ENCODE measurements at places on chromosomes 11 and 22.

DNA sequence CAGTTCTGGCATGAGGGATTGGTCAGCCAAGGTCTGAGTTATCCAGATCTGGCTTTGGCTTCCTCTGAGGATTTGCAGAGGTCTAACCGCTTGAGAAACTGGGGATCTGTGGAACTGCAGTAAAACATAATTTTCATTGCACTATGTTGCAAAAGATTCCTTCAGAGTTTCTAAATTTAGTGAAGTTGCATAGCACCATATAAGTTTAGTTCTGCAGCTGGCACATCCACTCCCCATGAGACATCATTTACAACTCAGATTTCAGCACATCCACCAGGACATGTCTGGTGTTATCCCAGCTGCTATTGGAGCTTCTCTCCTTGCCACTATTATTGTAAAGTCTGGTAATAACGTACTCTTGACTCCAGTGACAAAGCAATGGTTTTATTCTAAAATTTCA is 181.5 kb downstream of the CWF19L2 start:
- no peak for DNase-seq

DNA sequence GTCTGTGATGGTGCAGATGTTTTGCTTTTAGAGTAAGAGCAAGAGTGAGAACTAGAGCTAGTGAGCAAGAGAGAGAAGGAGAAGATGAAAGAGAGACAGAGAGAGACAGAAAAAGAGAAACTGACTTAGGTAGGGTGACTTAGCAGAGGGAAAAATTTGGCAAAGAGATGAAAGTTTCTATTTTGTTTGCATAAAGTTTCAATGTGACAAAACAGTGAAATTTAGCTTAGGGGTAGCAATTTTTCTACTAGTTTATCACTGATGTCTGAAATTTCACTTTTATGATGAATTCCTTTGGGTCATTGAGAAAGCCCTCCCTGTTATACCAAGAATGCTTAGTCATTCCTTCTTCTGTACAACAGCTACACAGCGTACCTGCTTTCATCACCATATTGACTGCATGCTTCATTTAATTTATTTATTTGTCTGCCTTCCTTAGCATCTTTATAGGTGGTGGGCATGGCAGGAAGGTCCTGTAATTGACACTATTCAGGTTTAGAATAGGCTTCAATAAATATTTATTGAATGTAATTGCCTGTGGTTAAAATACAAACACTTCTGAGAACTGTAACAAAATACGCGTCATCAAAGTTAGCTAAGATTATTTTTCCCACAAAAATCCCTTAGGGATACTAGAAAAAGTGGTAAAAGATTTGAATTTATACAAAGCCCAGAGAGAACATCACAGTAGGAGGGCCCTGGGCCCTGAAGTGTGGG is 19.9 kb upstream of the CTSC start:
- DNase-seq = no peak

GRCh38 chr11:60371386-60371785 is 6.9 kb upstream of the MS4A7 start:
- DNase-seq = no peak

DNA sequence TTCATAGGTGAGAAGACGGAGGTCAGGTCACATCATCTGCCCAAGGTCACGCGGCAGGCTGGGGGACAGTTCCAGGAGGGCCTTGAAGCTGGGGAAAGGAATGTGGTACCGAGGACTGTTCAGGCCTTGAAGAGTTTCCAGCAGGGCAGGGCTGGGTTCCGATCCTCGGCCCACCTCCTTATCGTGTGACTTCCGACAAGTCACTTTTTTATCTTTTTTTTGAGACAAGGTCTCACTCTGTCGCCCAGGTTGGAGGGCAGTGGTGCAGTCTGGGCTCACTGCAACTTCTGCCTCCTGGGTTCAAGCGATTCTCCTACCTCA is 623 bp downstream of the NDUFS8 start:
- no peak for DNase-seq

GRCh38 chr11:16793511-16793910 is 55.1 kb downstream of the C11orf58 start:
- DNase-seq = no peak

DNA sequence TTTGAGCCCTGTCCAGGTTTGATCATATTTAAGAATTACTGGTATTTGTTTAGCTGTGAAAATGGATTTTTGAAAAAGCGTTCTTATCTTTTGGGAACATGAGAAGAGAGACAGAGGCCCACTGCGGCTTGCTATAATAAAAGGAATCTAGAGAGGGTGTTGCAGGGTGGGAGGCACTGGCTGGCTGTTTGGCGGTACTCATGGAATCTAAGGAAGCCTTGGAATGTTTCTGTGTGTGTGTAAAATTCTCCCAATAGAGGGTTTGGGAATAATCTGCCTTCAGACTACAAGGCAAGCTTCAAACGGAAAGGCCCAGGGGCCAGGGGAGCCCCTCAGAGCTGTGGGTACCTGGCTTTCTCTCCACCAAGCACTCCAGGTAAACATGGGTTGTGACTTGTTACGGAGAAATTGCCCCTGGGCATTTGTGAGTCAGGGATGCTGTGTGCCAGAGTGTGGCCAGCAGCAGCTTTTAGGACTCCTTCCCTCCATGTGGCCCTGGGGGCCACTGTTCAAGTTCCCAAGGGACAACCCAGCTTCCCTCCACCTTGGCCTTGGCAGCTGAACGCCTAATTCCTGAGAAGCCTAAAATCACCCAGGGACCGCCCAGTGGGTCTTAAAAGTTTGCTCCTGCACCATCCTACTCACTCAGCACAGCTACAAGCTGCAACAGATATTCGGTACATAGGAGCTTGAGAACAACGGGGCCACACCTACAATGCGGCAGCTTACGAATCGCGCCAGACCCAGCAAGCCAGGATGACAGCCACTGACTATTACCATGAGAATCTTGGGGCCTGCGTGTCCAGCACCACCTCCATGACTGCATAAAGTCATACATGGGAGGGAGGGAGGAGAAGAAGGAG is 14.1 kb upstream of the SYT8 start:
- DNase-seq = no peak

DNA sequence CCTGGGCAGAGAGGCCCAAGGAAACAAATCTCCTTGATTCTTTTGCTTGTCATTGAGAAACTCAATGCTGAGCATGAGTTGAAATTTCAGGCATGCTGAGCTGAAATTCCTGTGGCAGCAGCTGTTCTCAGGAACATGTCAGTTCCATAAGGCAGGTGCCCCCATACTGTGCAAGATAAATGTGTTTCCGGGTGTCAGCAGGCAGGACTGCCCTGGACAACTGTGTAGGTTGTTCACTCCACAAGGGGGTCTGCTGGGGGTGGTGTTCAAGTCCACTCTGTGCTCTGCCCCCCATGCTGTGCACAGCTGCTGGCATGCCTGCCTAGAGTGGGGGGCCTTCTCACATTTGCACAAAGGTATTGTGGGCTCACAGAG is 133.7 kb downstream of the CTTN start:
- no peak for DNase-seq

- DNase-seq = no peak
Measured at GRCh38 chr11:11047851-11048610, 190.2 kb upstream of the ZBED5 start.

GRCh38 chr11:289712-290620 is 1.0 kb downstream of the PGGHG start:
- DNase-seq = no peak

DNA sequence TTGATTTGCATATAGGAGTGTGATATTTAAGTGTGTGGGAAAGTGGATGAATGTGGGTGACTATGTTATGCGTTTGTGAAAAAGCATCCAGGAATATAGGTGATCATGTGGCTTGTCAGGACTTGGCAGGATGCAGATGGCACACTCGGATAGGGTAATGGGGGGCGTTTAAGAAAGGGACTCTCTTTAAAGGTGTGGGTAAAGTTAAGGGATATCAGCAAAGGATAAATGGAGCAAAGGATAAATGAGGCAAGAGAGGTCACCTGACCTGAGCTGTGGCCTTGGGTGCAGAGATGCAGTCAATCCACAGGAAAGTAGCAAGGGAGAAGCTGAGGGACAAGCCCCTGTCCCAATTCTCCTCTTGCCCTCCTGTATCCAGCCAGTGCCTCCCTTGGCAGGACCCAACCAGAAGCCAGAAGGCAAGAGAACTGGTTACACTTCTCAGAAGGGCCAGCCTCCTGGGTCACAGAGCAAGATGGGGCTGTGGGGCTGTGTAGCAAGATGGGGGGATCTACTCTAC is 47.5 kb upstream of the GRAMD1B start:
- no peak for DNase-seq

- no peak for DNase-seq
Measured at GRCh38 chr11:99687320-99687719, 666.6 kb downstream of the CNTN5 start.

- peak; percentile 44 for DNase-seq
Measured at GRCh38 chr22:24134090-24134846, 47.0 kb upstream of the SUSD2 start.

DNA sequence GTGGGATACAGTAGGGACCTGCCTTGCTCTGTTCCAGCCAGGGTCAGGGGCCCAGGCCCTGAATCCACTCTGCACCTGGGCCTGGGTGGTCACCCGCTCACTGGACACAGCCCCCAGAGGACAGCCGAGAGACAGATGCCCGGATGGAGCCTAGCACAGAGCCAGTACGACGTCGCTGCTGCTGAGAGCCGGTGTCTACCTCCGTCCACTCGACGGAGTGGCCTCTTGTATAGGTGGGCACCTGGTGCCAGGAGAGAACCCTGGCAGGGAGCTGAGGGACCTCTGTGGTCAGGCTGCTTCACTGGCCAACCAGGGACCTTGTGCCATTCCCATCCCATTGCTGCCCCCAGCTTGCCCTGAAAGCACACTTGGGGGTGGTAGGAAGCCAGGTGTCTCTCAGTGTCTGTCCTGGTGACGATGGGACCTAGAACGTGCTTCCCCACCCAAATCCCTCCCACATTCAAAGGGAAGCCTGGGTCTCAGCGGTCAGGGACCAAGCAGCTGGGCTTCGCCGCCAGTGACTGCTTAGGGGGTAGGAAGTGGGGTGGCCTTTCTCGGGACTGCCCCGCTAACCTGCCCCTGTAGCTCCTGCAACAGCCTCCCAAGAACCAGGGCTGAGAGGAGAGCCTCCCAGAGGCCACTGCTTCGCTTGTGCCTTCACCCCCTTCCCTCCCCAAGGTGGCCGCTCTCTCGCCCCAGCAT is 10.3 kb upstream of the CERK start:
- no peak for DNase-seq

GRCh38 chr22:30535182-30535581 is 11.4 kb downstream of the SEC14L6 start:
- no peak for DNase-seq

GRCh38 chr11:111629499-111629898 is 27.2 kb downstream of the SIK2 start:
- no peak for DNase-seq

DNA sequence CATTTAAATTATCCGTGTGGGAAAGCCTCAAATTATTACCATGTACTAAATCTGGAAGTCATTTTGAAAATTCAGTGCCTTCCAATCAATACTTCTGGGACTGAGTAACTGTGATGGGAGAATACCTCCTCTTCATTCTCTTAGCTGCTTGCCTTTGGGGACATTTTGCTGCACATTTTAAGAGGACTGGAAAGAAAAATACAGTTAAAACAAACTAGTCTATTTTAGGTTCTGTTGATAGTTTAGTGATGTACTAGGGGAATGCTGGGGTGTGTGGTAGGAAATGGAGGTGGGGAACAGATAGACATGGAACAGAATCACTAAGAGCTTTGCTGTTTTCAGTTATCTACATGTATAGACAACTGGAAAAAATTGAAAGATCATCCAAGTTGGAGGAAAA is 65.7 kb upstream of the APOA1 start:
- no peak for DNase-seq
